ENCODE measurements at places on chromosomes 5 and 9.

GRCh38 chr5:116525674-116526073 is 48.9 kb downstream of the SEMA6A start:
- H3K4me3 ChIP-seq, result no peak overlapping the region
- DNase-seq, result no peak
- H3K36me3 ChIP-seq, result no peaks in the 10 kb centered on the region
- no peaks in the 10 kb centered on the region for H3K27me3 ChIP-seq
- no peak overlapping the region for H3K27ac ChIP-seq

DNA sequence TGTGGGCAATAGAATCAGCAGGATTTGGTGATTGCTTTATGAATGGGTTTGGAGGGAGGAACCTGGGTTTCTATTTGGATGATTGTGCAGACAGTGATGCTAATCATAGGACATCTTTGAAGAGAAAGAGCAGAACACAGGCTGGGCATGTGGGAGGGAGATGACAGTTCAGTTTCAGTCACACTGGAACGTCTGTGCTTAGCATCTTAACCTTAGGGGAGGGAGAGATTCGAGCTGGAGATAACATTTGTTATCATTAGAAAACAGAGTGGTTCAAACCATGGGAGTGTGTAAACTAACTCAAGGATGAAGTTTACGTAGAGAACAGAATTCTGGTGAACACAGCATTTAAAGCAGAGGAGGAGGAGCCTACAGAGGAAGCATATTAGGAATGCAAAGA is 138.6 kb upstream of the PPP2R2B start:
- H3K36me3 ChIP-seq, result no peaks in the 10 kb centered on the region
- no peaks in the 10 kb centered on the region for H3K4me1 ChIP-seq
- no peak overlapping the region for H3K4me3 ChIP-seq

GRCh38 chr5:6715758-6716628 is 2.8 kb downstream of the TENT4A start:
- H3K27me3 ChIP-seq, result no peaks in the 10 kb centered on the region
- H3K4me3 ChIP-seq, result peak overlapping the region; percentile 82
- H3K27ac ChIP-seq, result no peak overlapping the region
- no peak for DNase-seq
- H3K36me3 ChIP-seq, result peaks cover 2% of the 10 kb centered on the region
- peaks cover 28% of the 10 kb centered on the region for H3K4me1 ChIP-seq

DNA sequence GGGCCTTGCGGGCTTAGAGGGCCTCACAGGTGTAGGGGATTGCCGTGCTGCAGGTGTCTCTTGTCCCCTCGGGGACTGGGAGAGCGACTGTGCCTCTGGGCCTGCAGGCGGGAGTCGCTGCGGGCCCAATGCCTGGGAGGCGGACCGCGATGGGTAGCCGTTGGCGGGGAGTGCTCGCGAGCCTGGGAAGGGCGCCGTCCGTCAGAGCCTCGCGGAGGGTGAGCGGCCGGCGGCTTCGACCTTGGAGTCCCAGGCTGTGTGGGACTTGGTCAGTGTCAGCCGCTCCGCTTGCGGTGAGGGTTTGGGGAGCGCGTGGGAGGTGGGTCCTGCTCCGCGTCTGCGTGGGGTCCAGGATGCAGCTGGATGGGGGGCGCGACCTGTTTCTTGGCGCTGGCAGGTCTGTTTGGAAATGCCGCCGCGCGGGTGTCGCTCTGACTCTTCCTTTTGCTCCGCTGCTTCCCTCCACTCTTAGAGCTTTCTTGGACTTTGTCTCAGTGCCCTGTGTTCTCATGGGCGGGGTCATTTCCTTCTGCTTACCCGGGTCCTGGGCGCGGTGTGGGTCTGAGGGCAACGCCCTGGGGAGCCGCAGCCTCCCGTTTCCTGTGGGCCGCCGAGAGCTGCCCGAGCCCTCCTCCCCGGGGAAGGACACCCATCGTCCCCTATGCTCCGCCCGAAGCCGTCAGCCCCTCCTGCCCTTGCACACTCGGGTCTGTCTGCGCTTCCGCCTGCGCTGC is 88.9 kb upstream of the CACNA1B start:
- no peaks in the 10 kb centered on the region for H3K4me1 ChIP-seq
- H3K27ac ChIP-seq, result no peak overlapping the region
- no peak overlapping the region for H3K4me3 ChIP-seq
- peaks cover 20% of the 10 kb centered on the region for H3K36me3 ChIP-seq
- no peak for DNase-seq
- no peaks in the 10 kb centered on the region for H3K27me3 ChIP-seq

- no peak overlapping the region for H3K27ac ChIP-seq
- no peaks in the 10 kb centered on the region for H3K27me3 ChIP-seq
- H3K36me3 ChIP-seq, result no peaks in the 10 kb centered on the region
- no peak for DNase-seq
- no peak overlapping the region for H3K4me3 ChIP-seq
Measured at GRCh38 chr5:87152886-87153285, 114.8 kb upstream of the RASA1 start.

DNA sequence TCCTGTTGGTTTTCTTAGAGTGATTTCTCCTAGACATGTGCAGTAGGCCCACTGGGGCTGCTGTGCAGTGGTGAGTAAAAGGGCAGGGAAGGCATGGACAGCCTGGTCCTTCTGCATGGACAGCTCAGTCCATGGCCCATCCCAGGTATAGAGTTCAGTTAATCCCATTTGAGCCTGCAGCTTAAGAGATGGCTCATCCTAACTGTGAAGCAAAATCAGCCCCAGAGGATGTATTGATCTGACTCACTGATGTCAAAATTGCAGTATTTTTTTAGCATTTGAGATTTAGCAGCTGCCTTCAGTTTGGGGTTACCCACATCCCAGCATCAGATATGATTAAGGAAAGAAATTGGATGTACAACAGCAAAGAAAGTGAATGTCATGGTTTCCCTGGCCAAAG is 93.4 kb downstream of the PDE6A start:
- no peak overlapping the region for H3K4me3 ChIP-seq
- H3K27me3 ChIP-seq, result no peaks in the 10 kb centered on the region
- no peak overlapping the region for H3K27ac ChIP-seq
- H3K4me1 ChIP-seq, result no peaks in the 10 kb centered on the region
- no peak for DNase-seq
- no peaks in the 10 kb centered on the region for H3K36me3 ChIP-seq

DNA sequence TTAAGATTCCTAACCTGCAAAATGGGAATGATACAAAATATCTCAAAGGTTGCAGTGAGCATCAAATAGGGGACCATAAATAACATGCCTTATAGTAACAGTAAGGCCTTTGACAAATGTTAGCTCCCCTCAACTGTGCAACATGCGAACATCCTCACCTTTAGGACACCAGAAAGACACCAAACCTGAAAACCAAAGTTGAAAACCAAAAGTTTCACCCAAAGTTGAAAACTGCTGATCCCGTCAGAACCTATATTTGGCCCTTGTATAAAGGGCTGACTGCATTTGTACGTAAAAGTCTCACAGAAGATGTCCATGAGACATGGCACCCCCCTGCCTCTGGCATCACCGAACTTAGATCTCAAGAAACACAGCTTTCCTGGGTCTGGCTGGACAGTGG is 12.1 kb downstream of the CDK5RAP2 start:
- DNase-seq, result no peak
- peaks cover 11% of the 10 kb centered on the region for H3K36me3 ChIP-seq
- H3K4me1 ChIP-seq, result no peaks in the 10 kb centered on the region
- no peak overlapping the region for H3K27ac ChIP-seq
- no peaks in the 10 kb centered on the region for H3K27me3 ChIP-seq
- H3K4me3 ChIP-seq, result no peak overlapping the region

DNA sequence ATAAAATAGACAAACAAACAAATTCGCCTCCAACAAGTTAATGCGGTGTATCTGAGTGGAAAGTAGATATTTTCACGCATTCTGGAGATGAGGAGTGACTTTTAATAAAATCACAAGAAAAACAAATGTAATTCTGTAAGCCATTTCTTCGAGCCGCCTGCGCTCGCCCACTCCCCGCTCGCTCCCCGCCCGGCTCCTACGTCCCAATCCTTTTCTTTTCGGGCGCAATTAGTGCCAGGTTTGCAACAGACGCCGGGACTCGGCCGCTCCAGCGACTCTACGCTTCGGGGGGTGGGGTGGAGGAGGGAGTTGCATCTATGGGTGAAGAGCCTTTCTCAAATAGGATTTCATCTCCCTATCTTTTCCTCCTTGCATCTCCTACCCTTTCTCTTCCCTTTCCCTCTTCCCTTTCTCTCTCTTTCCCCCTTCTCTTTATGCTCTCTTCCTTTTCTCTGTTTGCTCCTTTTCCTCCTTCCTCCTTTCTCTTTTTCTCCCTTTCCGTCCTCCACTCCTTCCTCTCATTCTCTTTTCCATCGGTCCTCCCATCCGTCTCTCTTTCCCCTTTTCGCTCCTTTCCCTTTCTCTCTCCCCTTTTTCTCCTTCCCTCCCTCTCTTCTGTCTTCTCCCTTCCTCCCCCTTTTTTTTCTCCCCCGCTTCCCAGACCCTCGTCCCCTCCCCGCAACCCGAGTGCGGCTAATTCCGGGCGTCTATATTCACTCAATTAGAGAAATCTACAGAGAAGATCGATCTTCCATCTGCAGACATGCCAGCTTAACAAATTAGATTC is 6.1 kb upstream of the OTP start:
- no peak overlapping the region for H3K4me3 ChIP-seq
- H3K27ac ChIP-seq, result no peak overlapping the region
- DNase-seq, result no peak
- peaks cover 5% of the 10 kb centered on the region for H3K4me1 ChIP-seq

DNA sequence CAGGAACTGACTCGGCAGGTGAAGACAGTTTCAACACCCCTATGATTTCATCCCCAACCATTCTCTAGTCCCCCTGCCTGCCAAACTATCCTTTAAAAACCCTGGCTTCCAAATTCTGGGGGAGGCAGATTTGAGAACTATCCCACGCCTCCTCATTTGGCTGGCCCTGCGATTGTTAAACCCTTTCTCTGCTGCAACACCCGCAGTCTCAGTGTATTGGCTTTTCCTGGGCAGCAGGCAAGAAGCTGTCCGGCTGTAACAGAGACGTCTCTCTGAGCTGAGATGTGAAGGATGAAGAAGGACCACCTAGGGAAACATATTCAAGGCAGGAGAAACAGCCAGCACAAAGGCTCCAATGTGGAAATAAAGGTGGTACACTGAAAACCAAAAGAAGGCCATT is 6.6 kb downstream of the ST6GALNAC6 start:
- H3K27me3 ChIP-seq, result no peaks in the 10 kb centered on the region
- no peak overlapping the region for H3K4me3 ChIP-seq
- peaks cover 9% of the 10 kb centered on the region for H3K36me3 ChIP-seq

DNA sequence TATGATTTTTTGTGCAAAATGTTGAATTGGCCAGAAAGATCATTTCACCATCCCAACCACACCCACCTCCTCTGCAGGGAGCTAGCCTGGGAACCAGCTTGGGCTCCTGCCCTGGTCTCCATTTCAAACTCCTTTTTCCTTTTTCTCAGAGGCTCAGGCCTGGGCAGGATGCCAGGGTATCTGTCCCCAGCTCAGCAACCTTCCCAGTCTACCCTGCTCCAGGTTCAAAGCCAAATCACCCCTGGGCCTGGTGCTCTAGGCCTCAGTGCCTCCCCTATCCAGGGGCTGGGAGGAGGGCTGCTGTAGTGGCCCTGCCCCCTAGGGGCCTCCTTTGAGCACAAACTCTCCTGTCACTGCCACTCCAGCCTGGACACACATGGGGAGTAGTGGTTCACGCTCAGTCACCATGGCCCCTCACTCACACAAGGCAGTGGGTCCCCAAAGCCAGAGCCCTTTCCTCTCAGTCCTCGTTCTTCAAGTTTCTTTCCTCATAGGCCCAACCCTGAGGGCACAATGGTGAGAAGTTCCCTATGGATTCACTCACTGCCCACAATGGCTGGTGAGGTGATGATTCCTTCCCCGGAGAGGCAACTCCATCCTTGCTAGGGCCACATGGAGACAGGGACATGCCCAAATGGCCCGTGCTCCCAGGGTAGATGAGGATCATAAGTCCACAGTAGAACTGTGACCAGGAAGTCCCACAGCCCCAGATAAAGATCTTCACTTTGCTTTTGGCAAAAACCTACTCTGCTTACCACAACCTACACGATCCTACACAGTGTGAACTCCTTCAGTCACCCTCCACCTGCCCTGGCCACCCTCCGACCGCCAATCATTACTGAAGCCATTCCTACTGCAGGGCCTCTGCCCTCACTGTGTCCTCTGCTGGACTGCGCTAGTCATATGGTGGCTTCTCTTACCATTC is 1.6 kb upstream of the ST6GALNAC4 start:
- peaks cover 2% of the 10 kb centered on the region for H3K36me3 ChIP-seq
- no peaks in the 10 kb centered on the region for H3K27me3 ChIP-seq
- H3K4me1 ChIP-seq, result peaks cover 39% of the 10 kb centered on the region
- peak; percentile 16 for DNase-seq

DNA sequence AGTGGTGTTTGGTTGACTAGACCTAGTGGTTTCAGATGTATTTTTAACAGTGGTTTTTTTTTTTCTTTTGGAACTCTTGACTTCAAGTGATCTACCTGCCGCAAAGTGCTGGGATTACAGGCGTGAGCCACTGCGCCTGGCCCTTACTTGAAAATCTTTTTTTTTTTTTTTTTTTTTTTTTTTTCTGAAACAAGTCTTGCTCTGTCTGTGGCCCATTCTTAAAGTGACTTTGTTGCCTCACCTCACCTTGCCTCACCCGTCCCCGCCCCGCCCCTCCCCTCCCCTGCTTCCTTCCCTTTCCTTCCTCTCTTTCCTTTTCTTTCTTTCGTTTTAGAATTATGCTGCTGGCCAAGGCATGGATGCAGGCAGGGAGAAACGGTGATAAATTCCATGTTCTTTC is 26.0 kb downstream of the GPBP1 start:
- no peaks in the 10 kb centered on the region for H3K27me3 ChIP-seq
- H3K4me1 ChIP-seq, result peaks cover 8% of the 10 kb centered on the region
- H3K36me3 ChIP-seq, result no peaks in the 10 kb centered on the region

DNA sequence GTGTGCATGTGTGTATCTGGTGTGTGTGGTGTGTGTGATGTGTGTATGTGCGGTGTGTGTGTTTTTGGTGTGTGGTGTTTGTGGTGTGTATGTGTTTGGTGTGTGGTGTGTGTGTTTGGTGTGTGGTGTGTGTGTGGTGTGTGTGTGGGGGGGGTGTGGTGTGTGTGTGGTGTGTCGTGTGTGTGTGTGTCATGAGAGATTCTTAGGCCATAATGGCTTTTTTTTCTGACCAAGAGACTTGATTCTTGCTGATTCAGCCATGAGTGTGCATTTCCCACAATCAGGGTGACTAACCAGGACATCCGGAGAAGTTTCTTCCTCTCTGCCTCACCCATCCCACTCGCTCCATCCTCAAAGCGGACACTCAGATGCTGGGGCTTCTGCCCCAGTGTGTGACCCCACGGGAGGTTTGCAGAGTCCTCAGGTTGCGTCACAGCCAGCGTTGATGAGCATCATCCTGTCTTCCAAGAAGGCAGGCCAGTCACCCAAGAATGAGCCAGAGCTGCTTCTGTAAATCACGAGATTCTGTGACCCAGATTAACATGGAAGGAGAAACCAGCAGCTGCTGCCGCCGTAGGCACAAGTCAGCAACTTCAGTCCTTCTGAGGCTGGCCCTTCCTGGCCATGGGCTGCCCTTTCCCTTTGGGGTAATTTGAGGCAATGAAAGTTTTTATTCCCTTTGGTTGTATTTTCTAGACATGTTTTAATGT is 12.5 kb upstream of the CTSL start:
- H3K27me3 ChIP-seq, result no peaks in the 10 kb centered on the region
- peak overlapping the region; percentile 93 for H3K27ac ChIP-seq
- no peak overlapping the region for H3K4me3 ChIP-seq
- H3K4me1 ChIP-seq, result peaks cover 29% of the 10 kb centered on the region

GRCh38 chr9:129446828-129447550 is 173.9 kb downstream of the C9orf50 start:
- no peaks in the 10 kb centered on the region for H3K36me3 ChIP-seq
- no peak overlapping the region for H3K27ac ChIP-seq
- no peaks in the 10 kb centered on the region for H3K27me3 ChIP-seq
- no peak overlapping the region for H3K4me3 ChIP-seq
